Thoracic aorta (tissue), 2 donors: ENCODE measurements at places on chromosomes 13 and 19. TPM values are rescaled to one million over a fixed set of nuclear protein-coding genes. Genes with fewer than 3 reads are reported as not detected.

GRCh38 chr19:41577833-41578232 is 1.9 kb downstream of the CEACAM21 start:
- H3K36me3 ChIP-seq, result no peaks in the 10 kb centered on the region
- no peaks in the 10 kb centered on the region for H3K27me3 ChIP-seq
- no peak overlapping the region for H3K4me3 ChIP-seq

- H3K4me3 ChIP-seq, result no peak overlapping the region
- no peak overlapping the region for H3K27ac ChIP-seq
- H3K27me3 ChIP-seq, result no peaks in the 10 kb centered on the region
- DNase-seq, result no peak
Measured at GRCh38 chr13:29572575-29572974, 22.9 kb downstream of the SLC7A1 start.

DNA sequence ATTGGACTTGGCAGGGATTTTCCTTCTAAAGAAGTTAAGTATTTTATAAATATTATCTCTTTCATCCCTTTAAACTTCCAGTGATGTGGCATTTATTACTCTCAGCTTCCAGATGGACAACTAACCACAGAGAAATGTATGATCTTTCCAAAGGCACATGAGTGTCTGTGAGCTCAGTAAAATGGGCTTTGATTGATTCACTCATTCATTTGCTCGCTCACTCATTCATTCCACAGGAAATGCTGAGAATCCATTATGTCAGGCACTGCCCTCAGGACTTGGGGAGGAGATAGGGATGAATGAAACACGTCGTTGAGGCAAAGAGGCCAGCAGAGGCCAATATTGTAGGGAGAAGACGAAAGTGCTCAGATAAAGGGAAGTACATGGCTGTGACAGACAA is 359.3 kb downstream of the EFNB2 start:
- no peaks in the 10 kb centered on the region for H3K4me1 ChIP-seq
- H3K27me3 ChIP-seq, result no peaks in the 10 kb centered on the region
- H3K36me3 ChIP-seq, result no peaks in the 10 kb centered on the region
- no peak for DNase-seq
- H3K4me3 ChIP-seq, result no peak overlapping the region

DNA sequence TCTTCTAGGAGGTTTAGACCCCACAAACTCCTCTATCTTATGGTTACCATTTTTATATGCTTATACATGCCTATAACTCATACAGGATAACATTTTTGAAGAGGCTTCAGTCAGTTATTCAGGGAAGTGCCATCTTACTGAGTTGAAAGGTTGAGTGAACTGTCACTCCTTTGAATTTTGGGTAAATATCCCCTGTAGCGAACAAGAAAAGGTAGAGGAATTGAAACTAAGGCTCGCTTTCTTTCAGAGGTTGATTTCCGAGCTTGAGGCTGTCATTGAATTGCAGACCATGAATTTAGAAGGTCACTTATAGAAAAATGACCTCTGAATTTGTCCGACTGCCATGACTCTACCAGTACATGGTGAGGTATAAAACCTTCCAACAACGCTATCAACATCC is 35.1 kb downstream of the MICU2 start:
- H3K27ac ChIP-seq, result no peak overlapping the region
- peaks cover 14% of the 10 kb centered on the region for H3K36me3 ChIP-seq
- H3K4me3 ChIP-seq, result no peak overlapping the region

Gene CEBPA
- total RNA-seq, result 4.9 TPM

Gene MTMR6
- total RNA-seq, result 28.9 TPM

DNA sequence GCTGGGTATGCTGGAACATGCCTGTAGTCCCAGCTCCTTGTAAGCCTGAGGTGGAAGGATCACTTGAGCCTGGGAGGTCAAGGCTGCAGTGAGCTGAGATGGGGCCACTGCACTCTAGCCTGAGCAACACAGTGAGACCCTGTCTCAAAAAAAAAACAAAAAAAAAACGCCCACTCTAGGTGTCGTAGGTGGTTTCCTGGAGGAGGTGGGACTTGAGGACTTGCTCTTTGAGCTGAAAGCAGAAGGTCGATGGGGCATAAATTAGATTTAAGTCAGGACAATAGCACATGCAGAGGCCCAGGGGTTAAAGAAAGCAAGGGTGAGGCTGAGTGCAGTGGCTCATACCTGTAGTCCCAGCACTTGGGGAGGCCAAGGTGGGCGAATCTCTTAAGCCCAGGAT is 12.9 kb upstream of the ILF3 start:
- DNase-seq, result no peak
- H3K4me3 ChIP-seq, result no peak overlapping the region
- no peaks in the 10 kb centered on the region for H3K27me3 ChIP-seq
- no peak overlapping the region for H3K27ac ChIP-seq

- no peaks in the 10 kb centered on the region for H3K4me1 ChIP-seq
- no peaks in the 10 kb centered on the region for H3K27me3 ChIP-seq
- no peak overlapping the region for H3K4me3 ChIP-seq
- no peak for DNase-seq
Measured at GRCh38 chr13:50677258-50677657, 166.2 kb downstream of the DLEU7 start.

- H3K4me1 ChIP-seq, result no peaks in the 10 kb centered on the region
- no peak overlapping the region for H3K4me3 ChIP-seq
- no peaks in the 10 kb centered on the region for H3K36me3 ChIP-seq
- no peaks in the 10 kb centered on the region for H3K27me3 ChIP-seq
- H3K27ac ChIP-seq, result no peak overlapping the region
Measured at GRCh38 chr13:33891196-33891742, 73.3 kb downstream of the RFC3 start.

Gene SGCG
- 2.0 TPM for total RNA-seq

GRCh38 chr13:38758277-38758676 is 71.4 kb downstream of the FREM2 start:
- DNase-seq, result no peak
- H3K4me3 ChIP-seq, result no peak overlapping the region
- no peaks in the 10 kb centered on the region for H3K4me1 ChIP-seq
- H3K36me3 ChIP-seq, result no peaks in the 10 kb centered on the region
- no peak overlapping the region for H3K27ac ChIP-seq

GRCh38 chr19:42816894-42817293 is 51.4 kb upstream of the PSG8 start:
- no peaks in the 10 kb centered on the region for H3K27me3 ChIP-seq
- H3K36me3 ChIP-seq, result no peaks in the 10 kb centered on the region
- H3K27ac ChIP-seq, result no peak overlapping the region
- no peak for DNase-seq

Gene TMEM145
- not detected for total RNA-seq

- peaks cover 23% of the 10 kb centered on the region for H3K36me3 ChIP-seq
- no peaks in the 10 kb centered on the region for H3K4me1 ChIP-seq
- H3K27me3 ChIP-seq, result no peaks in the 10 kb centered on the region
- no peak for DNase-seq
- H3K27ac ChIP-seq, result no peak overlapping the region
Measured at GRCh38 chr19:4042731-4043082, 24.0 kb downstream of the ZBTB7A start.

Gene LGALS7B
- 2.0 TPM for total RNA-seq

GRCh38 chr13:40792284-40793051 is 3.1 kb downstream of the SLC25A15 start:
- H3K4me1 ChIP-seq, result peaks cover 4% of the 10 kb centered on the region
- no peaks in the 10 kb centered on the region for H3K27me3 ChIP-seq
- no peak for DNase-seq
- no peak overlapping the region for H3K27ac ChIP-seq

Gene SLC10A2
- total RNA-seq, result not detected

DNA sequence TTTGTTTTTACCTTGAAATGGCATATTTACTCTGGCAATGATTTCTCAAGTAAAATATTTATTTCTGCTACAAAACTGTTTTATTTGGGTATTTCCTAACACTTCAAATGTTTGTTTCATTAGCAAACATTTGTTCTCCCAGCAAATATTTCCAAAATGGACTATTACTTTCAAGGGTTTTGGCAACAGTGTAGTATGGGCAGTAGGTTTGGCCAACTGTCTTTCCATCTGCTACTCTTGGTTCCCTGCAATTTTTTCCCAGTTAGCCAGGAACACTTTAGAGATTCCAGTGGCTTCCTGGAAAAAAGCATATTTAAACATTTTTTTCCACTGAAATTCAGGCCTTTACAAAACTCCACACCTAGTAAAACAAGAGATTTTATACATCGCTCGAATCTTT is 466.6 kb downstream of the SLITRK6 start:
- no peaks in the 10 kb centered on the region for H3K4me1 ChIP-seq
- no peaks in the 10 kb centered on the region for H3K36me3 ChIP-seq
- DNase-seq, result no peak
- no peak overlapping the region for H3K4me3 ChIP-seq

- no peaks in the 10 kb centered on the region for H3K27me3 ChIP-seq
- peaks cover 34% of the 10 kb centered on the region for H3K4me1 ChIP-seq
- H3K27ac ChIP-seq, result peak overlapping the region; percentile 11
Measured at GRCh38 chr19:13169769-13170168, 19.6 kb downstream of the IER2 start.

Gene IGSF23
- total RNA-seq, result not detected

DNA sequence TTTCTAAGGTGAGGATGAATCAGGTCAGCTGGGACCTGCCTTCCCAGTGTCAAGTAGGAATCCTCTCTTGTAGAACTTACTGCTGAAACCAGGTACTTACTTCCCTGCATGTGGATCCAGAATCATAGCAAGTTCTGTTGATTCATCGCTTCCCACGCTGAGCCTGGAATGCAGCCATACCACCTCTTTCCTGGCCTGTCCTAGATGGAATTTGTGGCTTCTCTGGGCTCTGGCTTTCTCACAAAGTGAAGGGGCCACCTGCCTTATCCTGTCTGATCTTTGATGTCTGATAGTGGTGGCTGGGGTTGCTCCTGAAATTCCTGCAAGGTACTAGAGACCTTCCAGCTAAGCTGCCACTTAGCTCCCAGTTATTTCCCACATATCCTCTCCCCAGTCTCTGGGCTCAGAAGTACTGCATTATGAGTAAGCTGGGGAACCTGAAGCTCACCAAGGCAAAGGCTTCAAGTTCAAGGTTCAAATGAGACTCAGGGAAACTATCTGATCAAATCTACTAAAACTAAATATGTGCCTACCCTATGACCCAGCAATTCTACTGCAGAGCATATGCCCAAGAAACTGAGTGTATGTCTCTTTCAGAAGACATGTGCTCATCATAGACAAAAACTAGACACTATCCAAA is 103.5 kb downstream of the SUCLA2 start:
- H3K27ac ChIP-seq, result no peak overlapping the region
- H3K4me1 ChIP-seq, result no peaks in the 10 kb centered on the region
- H3K36me3 ChIP-seq, result no peaks in the 10 kb centered on the region
- no peaks in the 10 kb centered on the region for H3K27me3 ChIP-seq

DNA sequence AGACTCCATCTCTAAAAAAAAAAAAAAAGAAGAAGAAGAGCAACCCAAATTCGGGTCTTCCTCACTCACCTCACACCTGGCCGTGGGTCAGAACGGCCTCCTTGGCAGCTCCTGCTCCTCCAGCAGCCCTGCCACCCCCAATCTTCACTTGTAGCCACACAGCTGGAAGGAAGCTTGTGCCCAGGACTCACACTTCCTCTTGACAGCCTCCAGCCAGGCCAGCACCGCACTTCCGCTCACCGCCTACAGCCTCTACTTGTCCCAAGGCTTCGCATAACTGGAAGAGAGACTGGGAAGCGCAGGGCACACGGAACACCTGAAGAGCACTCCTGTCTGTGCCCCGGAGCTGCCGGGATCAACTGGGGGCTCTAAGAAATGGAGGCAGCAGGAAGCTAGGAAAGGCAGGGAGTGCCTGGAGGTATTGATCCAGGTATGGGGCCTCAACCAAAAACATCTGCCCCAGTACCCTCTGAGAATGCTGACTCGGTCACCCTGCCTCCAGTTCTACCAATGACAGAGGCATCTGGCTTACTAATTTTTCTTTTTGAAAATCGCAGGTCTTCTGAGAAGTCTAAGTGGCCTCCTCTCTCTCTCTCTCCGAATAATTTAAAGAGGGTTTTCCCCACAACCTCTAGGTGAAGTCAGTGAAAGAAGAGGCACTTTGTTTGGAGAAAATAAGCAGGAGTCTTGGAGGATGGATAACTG is 31.1 kb upstream of the ATP12A start:
- H3K4me1 ChIP-seq, result no peaks in the 10 kb centered on the region
- H3K4me3 ChIP-seq, result no peak overlapping the region
- DNase-seq, result no peak
- H3K27me3 ChIP-seq, result no peaks in the 10 kb centered on the region
- H3K27ac ChIP-seq, result no peak overlapping the region
- H3K36me3 ChIP-seq, result no peaks in the 10 kb centered on the region

DNA sequence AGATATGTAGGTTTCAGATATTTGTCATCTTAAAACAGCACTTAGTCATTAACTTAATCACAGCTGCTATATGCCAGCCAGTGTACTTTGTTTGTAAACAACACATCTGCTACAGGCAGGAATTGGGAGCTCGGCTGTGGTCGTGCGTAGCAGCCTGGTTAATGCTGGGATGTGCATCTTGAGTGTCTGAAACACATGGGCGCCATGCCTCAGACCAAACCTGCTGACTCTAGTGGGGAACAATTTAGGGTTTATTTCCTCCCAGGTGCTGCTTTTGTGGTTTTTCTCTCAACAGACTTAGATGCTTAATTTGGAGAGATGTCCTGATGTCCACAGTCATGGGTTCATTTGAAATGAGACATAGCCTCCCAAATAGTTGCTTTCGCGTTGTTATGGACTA is 238.5 kb upstream of the TMTC4 start:
- no peaks in the 10 kb centered on the region for H3K36me3 ChIP-seq
- DNase-seq, result no peak
- H3K4me1 ChIP-seq, result no peaks in the 10 kb centered on the region
- H3K27me3 ChIP-seq, result no peaks in the 10 kb centered on the region
- no peak overlapping the region for H3K27ac ChIP-seq

- H3K4me3 ChIP-seq, result peak overlapping the region; percentile 53
- H3K4me1 ChIP-seq, result no peaks in the 10 kb centered on the region
- no peak overlapping the region for H3K27ac ChIP-seq
- no peak for DNase-seq
Measured at GRCh38 chr19:48696353-48697010, 711 bp downstream of the FUT2 start.

DNA sequence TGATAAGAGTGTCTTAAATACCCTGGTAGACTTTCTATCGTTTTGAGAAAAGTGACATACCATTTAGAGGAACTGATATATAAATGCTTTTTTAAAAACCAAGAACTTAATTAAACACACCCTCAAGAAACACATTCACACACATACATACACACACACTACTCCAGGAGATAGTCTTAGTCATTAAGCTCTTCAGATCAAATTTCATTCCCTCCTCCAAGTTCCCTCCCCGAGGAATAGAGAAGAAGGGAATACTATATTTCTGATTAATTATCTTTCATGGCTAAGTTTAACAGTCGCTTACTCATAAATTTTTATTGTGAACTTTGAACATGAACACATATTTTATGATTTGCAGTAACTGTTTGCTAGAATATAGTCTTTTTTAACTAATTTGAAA is 1109.5 kb downstream of the SLITRK1 start:
- no peak overlapping the region for H3K27ac ChIP-seq
- no peaks in the 10 kb centered on the region for H3K36me3 ChIP-seq
- no peaks in the 10 kb centered on the region for H3K4me1 ChIP-seq
- no peak overlapping the region for H3K4me3 ChIP-seq
- H3K27me3 ChIP-seq, result no peaks in the 10 kb centered on the region
